T-helper 2 cell treated with Interferon-gamma antibody and Interleukin-4, amounts not matched to agents 5 μg/mL and 100 μg/mL, for 36 hours (primary cell): ENCODE measurements at places on chromosomes 7 and 10.

GRCh38 chr10:12995425-12995861 is 6.1 kb downstream of the CCDC3 start:
- DNase-seq: no peak

DNA sequence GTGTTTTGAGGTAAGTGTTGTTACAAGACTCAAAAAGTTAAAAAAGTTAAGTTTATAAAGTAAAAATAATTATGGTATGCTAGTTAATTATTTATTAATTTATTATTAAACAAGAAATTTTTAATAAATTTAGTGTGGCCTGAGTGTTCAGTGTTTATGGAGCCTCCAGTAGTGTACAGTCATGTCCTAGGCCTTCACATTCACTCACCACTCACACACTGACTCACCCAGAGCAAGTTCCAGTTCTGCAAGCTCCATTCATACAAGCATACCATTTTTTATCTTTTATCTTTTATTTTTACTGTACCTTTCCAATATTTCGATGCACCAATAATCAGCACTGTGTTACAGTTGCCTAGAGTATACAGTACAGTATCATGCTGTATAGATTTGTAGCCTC is 381.2 kb upstream of the MGMT start:
- no peak for DNase-seq

DNA sequence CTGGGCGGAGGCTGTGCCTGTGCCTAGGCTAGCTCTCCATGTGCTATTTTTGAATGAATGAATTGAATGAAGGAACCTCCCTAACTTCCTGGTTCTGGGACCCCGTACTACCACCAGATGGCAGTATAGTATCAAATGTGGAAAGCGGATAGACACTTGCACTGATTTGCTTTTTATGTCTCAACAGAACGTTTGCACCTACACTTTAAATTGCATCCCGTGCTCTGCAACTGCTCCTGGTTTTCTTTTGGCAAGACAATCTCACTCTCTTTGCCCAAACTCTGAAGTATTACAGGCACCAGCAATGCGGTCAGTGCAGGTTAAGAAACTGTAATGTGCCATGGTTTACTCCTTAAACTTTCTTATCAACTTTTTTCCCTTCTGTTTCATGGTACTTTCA is 6.5 kb downstream of the FZD8 start:
- peak; percentile 32 for DNase-seq

GRCh38 chr7:148172920-148173319 is 417.6 kb upstream of the C7orf33 start:
- no peak for DNase-seq

DNA sequence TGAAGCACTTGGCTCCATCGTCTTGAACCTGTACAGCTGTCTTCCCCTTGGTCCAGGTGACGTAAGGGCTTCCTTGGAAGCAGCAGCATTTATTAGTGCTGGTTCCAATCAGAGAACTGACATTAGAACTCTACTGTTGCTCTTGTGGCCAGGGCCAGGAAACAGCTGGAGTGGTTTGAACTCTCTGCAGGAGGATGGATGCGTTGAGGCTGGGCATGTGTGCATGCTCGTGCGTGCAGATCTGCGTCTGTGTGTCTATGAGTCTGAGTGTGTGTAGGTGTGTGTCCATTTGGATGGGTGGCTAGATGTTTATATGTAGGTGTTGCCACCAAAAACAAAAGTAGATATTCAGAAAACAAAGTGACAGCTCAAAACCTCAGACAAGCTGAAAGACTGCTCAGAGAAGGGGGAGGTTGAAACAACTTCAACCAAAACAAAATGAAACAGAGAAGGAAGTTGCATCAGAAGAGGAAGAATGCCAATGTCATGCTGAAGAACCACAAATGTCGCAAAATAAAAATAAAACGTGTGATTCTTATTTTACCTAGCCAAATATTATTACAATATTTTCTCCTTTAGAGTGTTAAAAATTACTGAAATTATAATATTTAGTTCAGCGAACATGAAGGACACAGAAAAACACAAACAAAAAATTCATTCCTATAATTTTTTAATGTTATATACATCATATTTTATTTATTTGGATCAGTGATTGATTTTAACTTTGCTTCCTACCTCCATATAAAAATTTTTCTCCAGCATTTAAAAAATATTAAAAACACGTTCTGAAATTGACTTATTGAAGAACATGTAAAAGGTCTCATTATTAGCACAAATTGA is 96.1 kb upstream of the MKLN1 start:
- DNase-seq: peak; percentile 79

- DNase-seq: no peak
These were observed 185.5 kb downstream of the CFTR start for GRCh38 chr7:117665368-117665767.
